ENCODE measurements at places on chromosomes 13 and 19.

- DNase-seq = no peak
Observed at GRCh38 chr19:1901940-1902404, 3.2 kb upstream of the ADAT3 start.

DNA sequence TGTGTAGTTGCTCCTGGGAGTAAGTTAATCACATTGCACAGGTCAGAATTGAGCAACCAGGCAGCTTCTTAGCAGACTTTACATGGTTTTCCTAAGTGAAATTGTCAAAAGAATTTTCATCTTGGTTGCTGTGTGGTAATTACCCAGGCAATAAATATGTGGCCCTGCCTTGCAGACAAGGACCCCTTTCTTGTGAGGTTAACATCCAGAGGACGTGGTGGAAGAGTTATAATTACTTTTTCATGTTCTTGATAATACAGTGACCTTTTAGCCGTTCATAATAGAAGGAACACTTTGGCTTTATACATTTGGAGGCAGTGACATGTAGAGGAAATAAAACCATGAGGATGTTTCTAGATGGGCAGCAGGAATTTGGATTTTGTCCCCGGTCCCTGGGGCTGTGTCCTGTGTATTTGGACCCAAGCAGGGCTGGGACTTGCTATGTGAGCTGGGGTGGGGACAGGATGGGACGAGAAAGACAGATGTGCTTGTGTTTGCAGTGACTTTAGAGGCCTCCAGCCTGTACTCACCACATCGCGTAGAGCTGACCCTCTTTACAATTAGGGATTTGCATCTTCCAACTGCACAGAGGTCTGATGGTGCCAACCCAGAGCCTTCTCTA, 156.2 kb downstream of the STK24 start:
- DNase-seq = no peak

GRCh38 chr19:3798137-3798536, 12.0 kb upstream of the MATK start:
- DNase-seq = no peak

- DNase-seq = no peak
Observed at GRCh38 chr13:99087098-99087953, 109.5 kb upstream of the DOCK9 start.

DNA sequence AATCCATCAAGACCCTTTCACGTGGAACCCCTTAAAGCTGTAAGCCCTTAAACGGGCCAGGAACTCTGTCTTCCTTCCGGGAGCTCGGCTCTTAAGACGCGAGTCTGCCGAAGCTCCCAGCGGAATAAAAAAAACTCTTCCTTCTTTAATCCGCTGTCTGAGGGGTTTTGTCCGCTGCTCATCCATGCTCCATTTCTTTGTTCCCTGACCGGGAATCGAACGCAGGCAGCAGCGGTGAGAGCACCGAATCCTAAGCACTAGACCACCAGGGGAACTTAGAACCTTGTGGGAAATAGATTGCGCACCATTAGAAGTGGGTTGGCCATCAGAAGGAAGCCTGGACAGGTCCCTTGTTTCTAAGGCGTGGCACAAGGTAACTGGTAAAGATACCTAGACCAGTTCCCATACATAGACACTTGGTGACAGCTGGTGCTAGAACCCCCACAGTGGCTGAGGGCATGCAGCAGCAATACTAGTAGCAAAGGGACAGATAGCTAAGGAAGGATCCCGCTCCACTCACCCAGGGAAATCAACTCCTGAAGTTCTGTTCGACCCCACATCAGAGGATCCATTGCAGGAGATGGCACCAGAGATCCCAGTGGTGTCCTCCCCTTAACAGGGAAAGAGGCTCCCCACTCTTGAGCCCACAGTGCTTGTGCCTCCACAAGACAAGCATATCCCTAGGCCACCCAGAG, 1.5 kb upstream of the RGCC start:
- no peak for DNase-seq

GRCh38 chr13:78655906-78656305, 3.0 kb downstream of the OBI1 start:
- no peak for DNase-seq

- DNase-seq = no peak
Observed at GRCh38 chr13:80235166-80235966, 105.6 kb downstream of the SPRY2 start.

DNA sequence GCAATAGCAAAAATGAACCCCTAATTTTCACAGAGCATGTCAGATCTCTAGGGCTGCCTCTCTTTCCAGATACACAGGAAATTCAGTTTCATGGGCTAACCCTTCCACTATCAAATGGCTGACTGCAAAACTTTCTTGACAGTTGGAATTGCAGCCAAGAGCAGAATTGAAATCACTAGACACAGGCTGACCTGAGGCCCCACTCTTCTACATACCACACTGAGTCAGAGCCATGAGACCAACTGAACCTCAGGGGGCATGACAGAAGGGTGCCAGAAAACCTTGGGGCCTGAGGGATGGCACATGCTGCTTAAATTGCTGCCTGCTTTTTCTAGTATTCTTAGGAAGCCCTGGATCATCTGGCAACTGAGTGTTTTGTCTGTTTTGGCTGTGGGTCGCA, 1.7 kb upstream of the DLEU7 start:
- DNase-seq = peak; percentile 11

- DNase-seq = no peak
Observed at GRCh38 chr13:25215253-25215575, 43.1 kb upstream of the AMER2 start.

DNA sequence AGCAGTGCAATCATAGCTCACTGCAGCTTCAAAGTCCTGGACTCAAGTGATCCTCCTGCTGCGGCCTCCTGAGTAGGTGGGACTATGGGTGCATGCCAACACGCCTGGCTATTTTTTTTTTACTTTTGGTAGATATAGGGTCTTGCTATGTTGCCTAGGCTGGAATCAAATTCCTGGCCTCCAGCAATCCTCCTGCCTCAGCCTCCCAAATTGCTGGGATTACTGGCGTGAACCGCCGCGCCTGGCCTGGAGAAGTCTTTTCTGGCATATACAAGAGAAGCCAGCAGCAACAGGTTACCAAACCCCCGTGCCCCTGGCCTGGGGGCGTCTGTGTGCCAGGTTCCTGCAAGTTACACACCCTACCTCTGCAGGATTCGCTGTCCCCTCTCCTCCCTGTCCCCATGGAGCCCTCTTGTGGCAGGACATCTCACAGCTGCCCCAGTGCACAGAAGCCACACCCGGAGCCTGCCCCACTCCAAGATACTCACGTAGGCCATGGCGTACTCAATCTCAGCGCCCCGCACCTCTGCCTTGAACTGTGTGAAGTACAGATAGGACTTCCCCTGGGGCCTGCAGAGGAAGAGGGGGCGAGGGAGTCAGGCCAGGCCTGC, 9.9 kb downstream of the MYDGF start:
- DNase-seq = no peak

- DNase-seq = no peak
Observed at GRCh38 chr19:13036366-13036976, 41.2 kb downstream of the NFIX start.

DNA sequence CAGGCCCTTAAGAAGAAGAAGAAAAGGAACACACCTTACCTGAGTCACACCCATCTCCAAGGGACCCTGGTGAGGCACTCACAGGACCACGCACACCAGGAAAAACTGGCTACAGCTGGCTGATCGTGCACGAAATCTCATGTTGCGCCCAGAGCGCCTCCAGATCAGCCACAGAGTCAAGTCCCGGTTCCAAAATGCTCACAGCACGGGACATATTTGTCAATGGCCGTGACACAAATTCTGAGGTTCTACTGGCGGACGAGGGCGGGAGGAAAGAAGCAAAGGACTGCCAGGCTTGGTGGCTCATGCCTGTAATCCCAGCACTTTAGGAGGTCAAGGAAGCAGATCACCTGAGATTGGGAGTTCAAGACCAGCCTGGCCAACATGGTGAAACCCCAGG, 21.5 kb downstream of the SH3GL1 start:
- no peak for DNase-seq

- no peak for DNase-seq
Observed at GRCh38 chr13:25632166-25632888, 260.6 kb downstream of the ATP8A2 start.

DNA sequence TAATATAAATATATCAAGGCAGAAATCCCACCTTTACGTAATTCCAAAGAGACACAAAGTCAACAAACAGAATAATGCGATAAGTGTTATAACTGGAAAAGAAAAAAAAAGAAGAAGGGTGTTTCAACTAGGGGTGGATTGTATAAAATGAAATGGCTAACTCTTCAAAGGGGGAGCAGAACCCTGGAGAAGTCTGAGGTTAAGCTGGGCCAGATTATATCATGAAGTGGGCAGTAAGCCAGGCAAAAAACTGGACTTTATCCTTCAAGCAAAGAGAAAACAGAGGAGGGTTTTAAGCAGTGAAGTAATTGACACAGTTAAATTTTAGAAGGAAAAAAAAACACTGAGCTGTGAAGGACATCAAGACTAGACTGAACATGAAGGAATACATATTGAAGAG, 41.9 kb downstream of the TBC1D4 start:
- no peak for DNase-seq

GRCh38 chr19:7815325-7815724, 14.7 kb upstream of the EVI5L start:
- no peak for DNase-seq

All from non-pigmented ciliary epithelial cell (primary cell).